Dermis blood vessel endothelial cell (primary cell): ENCODE measurements at places on chromosomes 3 and 15. TPM values are rescaled to one million over a fixed set of nuclear protein-coding genes. Genes with fewer than 3 reads are reported as not detected.

DNA sequence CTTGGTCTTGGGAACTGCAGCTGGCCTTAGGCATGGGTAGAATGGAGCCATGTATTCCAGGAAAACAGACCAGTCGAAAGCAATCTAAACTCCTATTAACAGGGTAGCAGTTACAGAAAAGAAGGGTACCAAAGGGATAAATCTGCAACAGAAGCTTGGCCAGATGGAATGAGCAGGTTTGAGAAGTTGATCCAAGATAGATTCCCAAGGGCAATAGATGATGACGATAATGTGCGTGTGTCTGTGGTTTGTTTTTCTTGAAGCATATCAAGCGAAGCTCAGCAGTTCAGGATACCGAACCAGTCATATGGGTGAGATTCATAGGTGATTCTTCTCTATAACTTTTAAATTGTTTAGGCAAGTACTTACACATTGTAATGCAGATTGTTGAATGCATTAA, 203.8 kb upstream of the SEMA6D start:
- DNase-seq = no peak

DNA sequence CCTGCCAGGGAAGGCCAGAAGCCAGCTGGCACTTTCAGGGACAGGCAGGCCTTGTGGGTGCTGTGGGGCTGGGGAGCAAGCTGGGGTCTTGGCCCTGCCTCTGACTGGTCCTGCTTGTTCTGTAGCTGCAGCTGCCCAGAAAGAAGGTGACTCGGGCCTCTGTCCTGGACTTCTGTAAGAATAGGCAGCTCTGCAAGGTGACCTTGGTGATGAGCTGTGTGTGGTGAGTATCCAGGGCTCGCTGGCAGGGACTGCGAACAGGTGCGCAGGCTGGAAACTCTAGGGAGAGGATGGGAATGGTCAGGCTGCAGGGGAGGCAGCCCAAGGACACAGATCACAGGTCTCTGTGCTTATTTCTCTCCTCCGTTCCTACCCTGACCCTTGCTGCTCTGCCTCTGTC, 31.2 kb downstream of the SLC22A14 start:
- no peak for DNase-seq

DNA sequence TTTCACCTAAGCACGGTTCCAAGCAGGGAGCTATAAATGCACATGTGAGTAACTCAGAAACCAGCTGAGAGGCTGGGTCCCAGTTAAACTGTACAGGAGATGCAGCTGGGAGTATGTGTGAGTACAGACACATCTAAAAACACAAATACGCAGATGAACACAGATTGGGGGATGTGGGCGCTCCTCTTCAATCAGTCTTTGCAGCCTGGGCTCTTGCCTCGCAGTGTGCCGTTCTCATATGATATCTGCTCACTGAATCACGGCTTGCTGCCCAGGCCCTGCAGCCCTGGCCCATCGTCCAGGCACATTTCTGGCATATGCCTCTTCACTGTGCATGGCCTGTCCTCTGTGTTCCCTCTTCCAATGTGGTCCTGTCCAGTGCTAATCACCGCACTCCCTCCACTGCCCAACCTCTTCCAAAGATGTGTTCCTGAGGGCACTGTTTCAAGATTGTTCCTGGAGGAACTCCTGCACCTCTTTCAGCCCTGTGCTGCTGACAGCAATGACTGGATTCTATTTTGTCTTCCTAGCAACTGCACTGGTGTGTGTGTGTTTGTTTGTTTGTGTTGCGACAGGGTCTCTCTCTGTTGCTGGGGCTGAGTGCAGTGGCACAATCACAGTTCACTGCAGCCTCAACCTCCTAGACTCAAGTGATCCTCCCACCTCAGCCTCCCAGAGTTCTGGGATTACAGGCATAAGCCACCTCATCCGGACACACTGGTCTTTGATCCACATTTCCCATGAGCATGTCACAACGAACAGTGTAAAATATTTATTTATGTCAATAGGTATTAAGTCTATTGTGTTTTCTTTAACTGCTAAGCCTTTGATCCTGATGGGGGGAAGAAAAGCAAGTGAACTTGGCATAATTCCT, 17.0 kb downstream of the CA12 start:
- no peak for DNase-seq

GRCh38 chr3:134367869-134368750, 6.1 kb downstream of the AMOTL2 start:
- no peak for DNase-seq

Gene LRRIQ4
- total RNA-seq = not detected in 2 replicates

Gene ARNT2
- total RNA-seq = 0.28 and 0.34 TPM in 2 replicates

Gene SYNPR
- not detected in 2 replicates for total RNA-seq

Gene REC114
- total RNA-seq = not detected in 2 replicates
